HCT116 (cell line): ENCODE measurements at places on chromosomes 3 and 15. TPM values are rescaled to one million over a fixed set of nuclear protein-coding genes. Genes with fewer than 3 reads are reported as not detected.
A peak's percentile ranks its signal among the peaks of the same experiment; 100 is the strongest.

DUOXA1 gene
- total RNA-seq = 2.3 TPM

GRCh38 chr3:4986782-4987537, 7.7 kb downstream of the BHLHE40 start:
- DNase-seq = peak; percentile 98

DNA sequence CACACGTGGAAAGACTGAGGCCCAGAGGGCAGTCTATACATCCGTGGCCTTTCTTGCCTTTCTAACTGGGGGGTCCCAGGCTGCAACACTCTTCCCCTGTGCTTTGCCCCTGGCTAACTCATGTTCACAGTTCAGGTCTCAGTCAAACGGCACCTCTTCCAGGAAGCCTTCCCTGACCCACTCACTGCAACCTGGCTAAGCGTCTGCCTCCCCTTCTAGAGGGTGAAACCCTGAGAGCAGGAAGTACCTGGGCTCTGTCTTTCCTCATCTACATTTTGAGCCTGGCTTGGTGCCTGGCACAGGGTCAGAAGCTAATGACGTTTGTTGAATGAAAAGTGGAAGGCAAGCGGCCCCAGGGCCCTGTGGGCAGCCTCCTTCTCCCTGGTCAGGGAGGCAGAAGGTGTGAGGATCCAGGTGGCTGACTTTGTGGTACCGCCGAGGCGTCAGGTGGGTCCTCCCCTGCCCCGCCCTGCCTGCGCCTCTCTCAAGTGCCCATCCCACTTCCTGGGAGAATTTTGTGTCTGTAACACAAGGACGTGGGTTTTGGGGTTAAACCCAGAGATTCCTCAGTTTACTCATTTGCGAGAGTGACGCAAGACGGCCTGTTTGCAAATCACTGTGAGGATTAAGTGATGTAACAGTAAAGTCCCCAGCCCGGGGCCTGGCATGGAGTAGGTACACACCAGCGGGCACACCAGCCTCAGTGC, 32.1 kb downstream of the DNASE1L3 start:
- no peak for DNase-seq

GRCh38 chr3:162584986-162585385, 1088.4 kb downstream of the OTOL1 start:
- no peak for DNase-seq

- no peak for DNase-seq
Measured at GRCh38 chr3:169980055-169980454, 13.4 kb downstream of the SEC62 start.

DNA sequence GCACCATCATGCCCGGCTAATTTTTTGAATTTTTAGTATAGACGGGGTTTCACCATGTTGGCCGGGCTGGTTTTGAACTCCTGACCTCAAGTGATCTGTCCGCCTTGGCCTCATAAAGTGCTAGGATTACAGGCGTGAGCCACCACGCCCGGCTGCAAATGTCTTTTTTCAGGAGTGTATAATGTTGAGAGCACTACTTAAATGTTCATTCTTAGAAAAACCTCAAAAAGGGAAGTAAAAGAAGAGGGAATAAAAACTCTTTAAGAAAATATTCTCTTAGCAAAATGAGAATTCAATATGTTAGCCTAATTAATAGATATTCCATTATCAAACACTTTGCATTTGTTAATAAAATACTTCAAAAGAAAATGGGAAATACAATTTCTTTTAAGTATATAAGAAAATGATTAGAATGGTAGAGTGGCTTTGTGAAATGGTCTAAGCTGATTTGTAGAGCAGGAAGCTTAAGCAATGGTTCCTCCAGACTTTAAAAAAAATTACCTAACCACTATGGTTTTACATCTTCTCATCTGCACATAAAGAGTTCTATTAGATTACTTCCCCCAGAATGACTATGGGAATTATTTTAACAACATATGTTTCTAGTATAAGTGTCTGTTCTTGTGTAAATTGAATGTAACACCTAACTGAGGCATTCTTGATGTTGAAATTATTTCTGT, 226.7 kb upstream of the ALCAM start:
- DNase-seq = no peak
